ENCODE measurements at places on chromosomes 7 and 10.
A peak's percentile ranks its signal among the peaks of the same experiment; 100 is the strongest.

DNA sequence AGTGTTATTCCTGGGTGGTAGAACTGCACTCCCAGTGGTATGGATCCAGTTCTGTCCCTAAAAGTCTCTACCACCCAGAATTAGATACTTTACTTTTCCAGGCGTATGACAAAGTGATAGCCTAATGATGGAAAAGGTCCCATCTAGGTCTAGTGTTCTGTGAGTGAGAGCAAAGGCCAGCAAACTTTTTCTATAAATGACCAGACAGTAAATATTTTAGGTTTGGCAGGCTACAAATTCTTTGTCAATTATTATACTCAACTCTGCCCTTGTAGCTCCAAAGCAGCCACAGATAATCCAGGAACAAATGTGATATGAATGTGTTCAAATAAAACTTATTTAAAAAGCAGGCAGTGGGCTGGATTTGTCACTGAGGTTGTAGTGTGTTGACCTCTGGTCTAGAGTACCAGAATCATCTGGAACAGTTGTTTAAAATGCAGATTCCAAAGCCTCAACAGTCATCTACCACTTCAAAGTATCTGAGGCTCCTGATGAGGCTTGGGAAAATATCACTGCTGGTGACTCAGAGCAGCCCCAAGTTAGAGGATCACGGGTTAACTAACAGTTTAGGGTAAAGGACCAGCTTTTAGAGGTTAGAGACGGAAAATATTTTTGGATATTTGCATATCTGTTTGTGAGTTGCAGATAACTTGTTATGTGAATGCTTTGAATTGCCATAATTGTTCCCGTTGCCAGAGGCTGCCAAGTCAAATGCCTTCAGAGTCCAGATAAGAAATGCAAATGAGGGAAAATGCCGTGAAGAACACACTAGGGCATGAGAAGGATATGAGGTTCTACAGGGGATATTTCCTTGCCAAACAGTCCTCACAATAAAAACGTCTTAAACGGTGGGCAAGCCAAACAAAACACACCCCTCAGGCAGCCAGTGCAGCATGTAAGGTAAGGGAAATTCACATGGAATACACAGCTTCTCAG lies 19.4 kb downstream of the NRAP start:
- DNase-seq = no peak

DNA sequence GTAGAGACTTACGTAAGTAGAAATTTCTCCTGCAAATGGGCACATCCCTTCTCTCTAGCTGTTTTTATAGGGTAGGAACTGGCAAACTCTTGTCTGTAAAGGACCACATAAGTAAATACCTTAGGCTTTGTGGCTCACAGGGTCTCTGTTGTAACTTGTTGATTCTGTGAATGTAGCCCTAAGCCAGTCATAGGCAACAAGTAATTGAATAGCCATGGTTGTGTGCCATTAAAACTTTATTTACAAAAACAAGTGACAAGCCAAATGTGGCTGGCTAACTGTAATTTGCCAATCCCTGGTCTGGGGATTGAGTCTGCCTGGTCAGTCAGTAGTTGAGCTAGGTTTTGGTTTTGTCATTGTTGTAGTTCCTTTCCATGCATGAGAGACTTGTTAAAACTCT lies 5.3 kb upstream of the KLF6 start:
- no peak for DNase-seq

DNA sequence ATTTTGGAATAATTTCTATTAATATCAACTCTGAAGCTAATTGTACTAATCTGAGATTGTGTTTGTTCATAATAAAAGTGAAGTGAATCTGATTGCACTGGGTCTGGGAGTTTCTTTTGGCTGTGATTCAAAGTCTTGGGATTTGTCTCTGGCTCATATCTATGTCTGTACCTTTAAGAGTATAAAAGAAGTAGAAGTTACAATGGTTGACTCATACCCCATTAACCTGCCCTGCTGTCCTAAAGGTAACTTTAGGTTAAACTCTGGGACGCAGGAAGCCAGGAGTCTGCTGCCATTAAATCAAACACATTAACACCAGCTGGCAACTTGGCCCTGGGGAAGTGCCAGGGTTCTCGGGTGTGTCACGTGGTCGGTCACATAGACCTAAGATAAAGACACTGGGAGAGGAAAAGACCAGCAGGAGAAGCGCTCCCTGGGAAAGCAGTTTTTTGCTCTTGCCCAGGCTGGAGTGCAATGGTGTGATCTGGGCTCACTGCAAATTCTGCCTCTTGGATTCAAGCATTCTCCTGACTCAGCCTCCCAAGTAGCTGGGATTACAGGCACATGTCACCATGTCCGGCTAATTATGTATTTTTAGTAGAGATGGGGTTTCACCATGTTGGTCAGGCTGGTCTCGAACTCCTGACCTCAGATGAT lies 17.8 kb downstream of the SCD start:
- peak; percentile 55 for DNase-seq

DNA sequence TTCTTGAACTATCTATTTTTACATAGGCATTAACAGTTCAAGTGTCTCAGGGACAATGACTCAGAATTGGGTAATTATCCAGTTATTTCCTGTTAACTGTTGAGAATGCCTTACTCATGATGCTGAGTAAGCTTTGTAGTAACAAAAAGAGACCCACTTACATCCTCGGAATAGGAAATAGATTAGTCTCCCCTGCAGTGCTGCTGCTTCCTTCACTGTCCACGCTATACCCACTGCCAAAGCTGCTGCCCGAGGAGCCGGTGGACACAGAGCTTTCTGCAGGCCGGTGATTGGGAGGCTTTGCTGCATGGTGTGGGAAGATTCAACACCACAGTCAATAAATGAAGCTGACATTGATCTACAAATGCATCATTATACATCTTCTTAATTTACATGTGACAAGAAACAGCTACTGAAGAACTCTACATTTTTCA lies 357.1 kb downstream of the PCLO start:
- peak; percentile 7 for DNase-seq

DNA sequence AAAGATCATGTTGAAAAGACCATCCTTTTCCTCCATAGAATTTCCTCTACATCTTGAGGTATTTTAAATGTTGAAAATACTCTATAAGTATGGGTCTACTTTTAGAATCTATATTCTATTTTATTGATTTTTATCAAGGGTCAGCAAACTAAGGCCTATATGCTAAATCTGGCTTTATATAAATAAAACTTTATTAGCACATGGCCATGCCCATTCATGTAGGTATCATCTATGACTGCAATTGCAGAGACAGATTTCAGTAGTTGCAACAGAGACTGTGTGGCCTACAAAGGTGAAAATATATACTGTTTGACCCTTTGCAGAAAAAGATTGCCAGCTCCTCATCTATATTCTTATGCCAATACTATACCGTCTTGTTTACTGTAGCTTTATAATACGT lies 72.7 kb downstream of the TAX1BP1 start:
- DNase-seq = no peak

- DNase-seq = no peak
These were observed 142.5 kb downstream of the DNAJB6 start for GRCh38 chr7:157479326-157479725.

DNA sequence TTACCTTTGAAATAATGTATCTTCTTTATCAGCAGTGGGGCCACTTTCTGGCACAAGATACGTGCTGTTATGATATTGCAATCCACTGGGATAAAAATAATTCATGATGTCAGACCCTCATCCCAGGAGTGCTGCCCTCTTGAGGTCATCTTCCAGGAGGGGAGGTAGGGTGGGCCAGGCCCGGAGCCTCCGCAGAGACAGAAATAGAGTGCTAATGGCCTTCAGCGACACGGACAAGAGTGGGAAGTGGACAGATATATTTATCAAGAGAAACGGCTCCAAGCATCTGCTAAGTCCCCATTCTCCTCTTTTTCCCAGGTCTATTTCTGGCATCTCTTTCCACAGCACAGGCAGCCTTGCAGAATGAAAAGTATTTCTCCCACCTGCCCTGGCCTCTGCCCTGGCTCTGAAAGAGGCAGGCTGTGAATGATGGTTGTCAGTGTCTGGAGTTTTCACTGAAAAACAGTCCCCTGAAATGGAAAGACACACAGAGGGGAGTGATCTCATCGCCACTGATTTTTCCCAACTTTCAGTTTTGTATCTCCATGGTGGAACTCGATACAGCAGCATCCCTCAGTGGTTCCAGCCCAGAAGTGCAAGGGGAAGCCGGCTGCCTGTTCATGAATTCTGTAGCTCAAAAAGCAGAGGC lies 251.7 kb upstream of the MYO3A start:
- DNase-seq = peak; percentile 43

- DNase-seq = no peak
These were observed 259.1 kb upstream of the MINDY3 start for GRCh38 chr10:16119445-16119844.

GRCh38 chr7:64626083-64626469 lies 39.9 kb upstream of the ZNF107 start:
- DNase-seq = no peak

- DNase-seq = peak; percentile 23
These were observed 43.1 kb downstream of the MBL2 start for GRCh38 chr10:52729271-52730104.

- no peak for DNase-seq
These were observed 78.0 kb downstream of the INPP5A start for GRCh38 chr10:132615341-132616169.

DNA sequence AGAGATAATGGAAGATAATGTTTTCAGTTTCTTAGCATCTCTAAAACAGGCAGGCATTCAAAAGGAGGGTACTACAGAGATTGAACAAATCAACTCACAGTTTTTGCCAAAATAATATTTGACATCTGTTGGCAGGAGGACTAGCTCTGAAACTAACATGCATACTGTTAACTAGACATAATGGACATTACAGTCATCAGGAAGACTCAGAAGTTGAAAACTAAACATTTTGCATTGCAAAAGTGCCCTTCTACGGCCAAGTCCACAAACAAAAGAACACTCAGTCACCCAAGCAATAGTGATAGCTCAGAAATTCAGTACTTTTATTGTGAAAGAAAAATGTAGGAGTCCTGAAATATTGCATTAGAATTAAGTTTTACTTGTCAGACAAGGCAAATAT lies 399.0 kb downstream of the HGF start:
- no peak for DNase-seq

GRCh38 chr7:87151729-87152111 lies 533 bp upstream of the DMTF1 start:
- DNase-seq = no peak

- DNase-seq = peak; percentile 36
These were observed 5.7 kb downstream of the RARRES2 start for GRCh38 chr7:150335774-150336112.

GRCh38 chr10:106793617-106794016 lies 370.9 kb downstream of the SORCS1 start:
- no peak for DNase-seq

GRCh38 chr7:70571961-70572360 lies 560.0 kb upstream of the GALNT17 start:
- no peak for DNase-seq

DNA sequence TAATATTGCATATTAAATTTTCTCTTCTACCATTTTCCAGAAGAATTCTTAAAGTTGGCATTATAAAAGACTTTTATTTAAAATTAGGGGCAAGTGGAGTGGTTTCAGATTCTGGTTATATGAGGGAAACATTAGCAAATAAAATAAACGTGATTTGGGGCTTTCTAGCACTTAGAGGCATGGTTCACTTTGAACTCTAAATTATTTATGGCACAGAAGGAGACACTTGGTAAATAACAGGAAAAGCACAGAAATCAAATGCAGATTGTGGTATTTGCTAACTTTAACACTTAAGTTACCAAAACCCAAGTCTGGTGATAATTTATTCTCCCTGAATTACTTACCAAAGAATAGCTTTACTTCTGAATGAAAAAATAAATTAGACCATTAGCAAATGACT lies 134.5 kb upstream of the ETV1 start:
- DNase-seq = no peak

DNA sequence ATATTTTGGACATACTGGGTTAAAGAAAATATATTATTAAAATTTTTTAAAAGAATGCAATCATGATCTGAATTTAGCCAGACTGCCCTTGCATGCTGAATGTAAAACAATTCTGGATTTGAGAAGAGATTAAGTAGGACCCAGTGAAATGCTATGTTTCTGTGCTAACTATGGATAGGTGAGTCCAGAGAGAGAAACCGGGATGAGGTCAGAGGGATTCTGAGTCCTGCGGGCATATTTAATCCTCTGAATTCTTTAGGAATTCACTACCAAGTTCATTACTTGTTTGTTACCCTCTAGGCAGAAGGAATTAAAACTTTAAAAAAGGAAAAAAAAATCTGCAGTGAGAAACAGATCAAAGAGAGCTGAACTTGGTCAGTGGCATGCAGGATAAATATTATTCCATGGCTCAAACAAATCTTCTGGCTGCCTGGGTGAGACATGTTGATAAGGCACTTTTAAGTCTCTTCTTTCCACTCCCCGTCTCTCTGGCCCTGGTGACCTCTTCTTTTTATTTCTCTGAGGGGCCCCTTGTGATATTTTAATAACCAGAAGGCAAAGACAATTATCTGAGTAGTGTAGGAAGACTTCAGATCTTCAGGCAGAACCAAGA lies 50.2 kb upstream of the LYZL1 start:
- DNase-seq = no peak

DNA sequence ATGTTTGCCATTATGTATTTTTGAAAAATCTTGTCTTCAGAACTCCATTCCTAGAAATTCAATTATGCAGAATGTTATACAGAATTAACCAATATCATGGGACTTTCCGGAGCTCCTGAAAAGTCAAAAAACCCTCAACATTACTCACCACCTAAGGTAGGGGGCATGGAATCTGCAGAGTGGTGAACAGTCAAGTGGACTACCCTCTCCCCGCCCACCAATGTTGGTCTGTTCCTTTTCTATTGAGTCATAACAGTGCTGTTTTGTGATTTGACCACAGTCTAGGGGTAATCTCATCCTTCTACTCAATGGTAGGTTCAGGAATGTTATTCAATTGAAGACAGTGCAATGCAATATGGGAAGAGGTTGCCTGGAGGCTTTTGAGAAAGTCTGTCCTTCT lies 130.5 kb upstream of the HABP2 start:
- DNase-seq = no peak

DNA sequence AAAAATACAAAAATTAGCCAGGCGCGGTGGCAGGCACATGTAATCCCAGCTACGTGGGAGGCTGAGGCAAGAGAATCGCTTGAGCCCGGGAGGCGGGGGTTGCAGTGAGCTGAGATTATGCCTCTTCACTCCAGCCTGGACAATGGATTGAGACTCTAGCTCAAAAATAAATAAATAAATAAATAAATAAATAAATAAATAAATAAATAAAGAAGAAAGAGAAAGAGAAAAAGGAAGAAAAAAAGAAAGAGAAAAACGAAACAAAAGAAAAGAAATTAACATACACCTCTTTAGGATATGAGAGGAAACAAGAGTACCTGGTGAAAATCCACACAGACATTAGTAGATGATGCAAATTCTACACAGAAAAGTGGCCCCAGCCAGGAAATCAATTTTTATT lies 713.7 kb upstream of the POT1 start:
- no peak for DNase-seq

DNA sequence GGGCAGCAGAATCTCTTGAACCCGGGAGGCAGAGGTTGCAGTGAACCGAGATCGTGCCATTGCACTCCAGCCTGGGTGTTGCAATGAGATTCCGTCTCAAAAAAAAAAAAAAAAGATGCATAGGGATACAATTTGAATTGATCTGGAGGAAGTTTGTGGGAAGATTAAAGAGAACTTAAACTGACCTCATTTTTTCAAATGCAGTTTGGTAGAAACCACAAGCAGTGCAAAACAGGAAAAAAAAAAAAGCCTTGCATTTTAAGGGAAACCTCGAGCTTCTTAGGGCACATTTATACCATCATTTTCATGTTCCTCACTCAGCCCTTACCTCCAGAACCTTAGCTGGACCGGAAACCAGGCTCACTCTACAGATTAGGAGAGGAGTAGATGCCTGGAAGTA lies 2.8 kb downstream of the KCTD7 start:
- no peak for DNase-seq

Measured in spinal cord (tissue), 10 donors.